ENCODE measurements at places on chromosomes 6 and 20. TPM values are rescaled to one million over a fixed set of nuclear protein-coding genes. Genes with fewer than 3 reads are reported as not detected.

Gene DEFB132
- not detected for polyA plus RNA-seq

Gene CYP24A1
- polyA plus RNA-seq: 0.88 TPM

Gene MMS22L
- polyA plus RNA-seq: 6.0 TPM

Gene SAPCD1
- polyA plus RNA-seq: 2.4 TPM

Gene DHX35
- 9.9 TPM for polyA plus RNA-seq

Gene MOG
- polyA plus RNA-seq: not detected

Gene SERAC1
- polyA plus RNA-seq: 5.8 TPM
